Dorsolateral prefrontal cortex (tissue), 122 donors: ENCODE measurements at places on chromosomes 5 and 9. TPM values are rescaled to one million over a fixed set of nuclear protein-coding genes. Genes with fewer than 3 reads are reported as not detected.

DNA sequence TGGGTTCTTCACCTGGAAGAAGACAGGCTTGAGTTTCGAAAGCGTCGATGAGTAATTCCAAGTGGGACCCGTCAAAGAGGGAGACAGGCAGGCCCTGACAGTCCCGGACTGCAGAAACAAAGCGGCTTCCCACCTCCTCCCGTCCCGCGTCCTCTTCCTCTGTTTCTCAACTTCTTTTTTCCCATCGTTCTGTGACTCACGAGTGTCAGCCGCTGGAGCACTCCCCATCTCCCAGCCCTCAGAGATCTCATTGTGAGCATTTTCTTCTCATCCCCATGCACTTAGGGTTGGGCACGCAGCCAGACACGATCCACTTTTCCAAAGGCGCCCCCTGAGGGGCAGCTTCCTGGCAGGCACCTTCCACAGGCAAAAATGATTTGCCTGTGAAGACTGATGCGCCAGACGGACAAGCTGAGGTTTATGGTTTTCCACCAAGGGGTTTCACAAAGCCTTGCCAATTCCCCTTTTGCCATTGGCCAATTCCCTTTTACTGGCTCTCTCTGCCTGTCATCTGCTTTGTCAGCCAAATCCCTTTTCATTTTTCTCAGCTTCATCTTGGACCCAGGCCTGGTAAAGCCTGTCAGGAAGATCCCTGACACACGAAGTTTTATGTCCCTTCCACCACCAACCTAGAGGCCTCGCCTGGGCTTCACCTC lies 86.5 kb upstream of the ANKRD55 start:
- no peak for DNase-seq

DNA sequence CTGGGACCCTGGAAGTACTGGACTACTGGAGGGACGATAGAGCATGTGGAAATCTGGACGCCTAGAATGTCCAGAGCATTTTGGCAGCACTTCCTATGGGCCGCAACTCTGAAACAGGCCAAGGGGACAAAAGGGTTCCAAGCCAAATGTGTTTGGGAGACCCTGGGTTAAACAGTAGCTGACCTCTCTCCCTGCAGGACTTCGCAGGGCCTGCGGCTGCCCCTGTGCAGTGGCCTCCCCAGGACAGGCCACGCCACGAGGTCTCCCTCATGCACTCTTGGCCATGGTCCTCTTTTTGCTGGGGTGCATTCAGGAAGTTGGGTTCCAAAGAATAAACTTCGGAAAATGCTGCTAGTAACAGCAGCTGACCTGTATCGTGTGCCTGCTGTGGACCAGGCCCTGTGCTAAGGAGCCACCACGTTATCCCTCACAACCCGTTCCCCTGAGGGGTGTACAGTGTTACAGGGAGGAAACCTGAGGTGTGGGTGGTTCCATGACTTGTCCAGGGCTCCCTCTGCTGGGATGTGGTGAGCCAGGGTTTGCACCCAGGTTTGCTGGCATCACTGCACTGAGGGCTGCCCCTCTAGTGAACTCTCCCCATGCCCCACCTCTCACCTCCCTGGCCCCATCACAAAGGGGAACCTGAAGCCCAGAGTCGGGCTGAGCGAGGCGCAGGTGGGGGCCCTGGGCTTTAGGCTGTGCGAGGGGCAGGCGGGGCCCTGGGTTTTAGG lies 79.4 kb downstream of the AMBP start:
- DNase-seq = no peak

GRCh38 chr5:83919071-83920041 lies 198.7 kb upstream of the HAPLN1 start:
- no peak for DNase-seq

DNA sequence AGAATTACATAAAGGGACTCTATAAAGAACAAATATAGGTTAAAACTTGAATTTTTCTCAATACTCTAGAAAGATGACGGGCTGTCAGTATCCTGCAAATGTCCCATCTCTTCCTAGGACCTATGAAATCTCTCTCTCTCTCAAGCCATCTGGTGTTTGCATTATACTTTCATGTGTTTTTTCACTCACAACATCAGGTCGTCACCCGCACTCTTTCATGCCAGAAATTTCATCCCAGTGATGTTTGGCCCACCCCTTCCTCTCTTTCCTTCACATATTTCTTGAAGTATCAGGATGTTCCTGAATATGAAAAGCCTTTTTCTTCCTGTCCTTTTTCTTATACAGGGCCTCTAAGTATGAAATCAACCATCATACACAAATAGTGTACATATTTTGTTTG lies 63.3 kb upstream of the GAS1 start:
- DNase-seq = no peak

- DNase-seq = no peak
Measured at GRCh38 chr9:129338724-129339430, 160.8 kb upstream of the IER5L start.

GRCh38 chr5:160921423-160922285 lies 69.6 kb upstream of the ATP10B start:
- no peak for DNase-seq

GRCh38 chr5:175021841-175022625 lies 297.7 kb downstream of the MSX2 start:
- DNase-seq = no peak

The CDKN2B gene
- 3.9 TPM for total RNA-seq

The DIPK1B gene
- total RNA-seq = 40.3 TPM
